CD4-positive, alpha-beta T cell (primary cell): ENCODE measurements at places on chromosomes 3 and 15.

GRCh38 chr15:79349525-79349924 is 38.6 kb downstream of the TMED3 start:
- DNase-seq, result no peak

DNA sequence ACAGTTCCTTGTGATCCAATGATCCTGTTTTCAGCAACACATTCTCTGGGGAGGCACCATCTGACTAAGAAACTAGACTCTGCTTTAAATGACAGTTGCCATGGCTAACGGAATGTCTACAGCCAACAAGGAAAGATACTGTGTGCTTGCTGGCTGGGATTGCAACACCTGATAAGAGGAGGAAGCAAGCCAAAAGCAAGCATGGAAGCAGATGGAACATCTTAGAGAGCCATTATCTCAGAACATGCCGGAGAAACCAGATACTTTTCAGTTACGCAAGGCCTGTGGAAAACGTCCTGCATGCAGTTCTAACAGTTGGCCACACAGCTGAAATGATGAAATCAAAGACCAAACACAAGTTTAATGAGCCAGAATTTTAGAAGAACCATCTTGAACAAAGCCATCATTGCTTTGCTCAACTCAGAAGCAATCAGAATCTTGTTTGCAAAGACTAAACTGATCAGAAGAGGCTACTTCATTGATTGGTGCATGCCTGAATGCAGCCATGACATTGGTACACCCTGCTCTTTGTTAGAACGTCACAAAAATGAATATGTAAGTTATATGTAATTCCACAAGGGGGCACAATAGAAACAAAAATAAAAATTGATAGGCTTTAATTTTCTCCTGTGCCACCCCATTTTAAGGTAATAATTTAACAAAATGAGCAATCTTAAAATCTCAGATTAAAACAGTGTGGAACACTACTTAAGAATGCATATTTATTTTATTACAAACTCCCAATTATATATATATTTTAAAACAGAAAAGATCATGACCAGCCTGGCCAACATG is 50.8 kb downstream of the GXYLT2 start:
- no peak for DNase-seq

DNA sequence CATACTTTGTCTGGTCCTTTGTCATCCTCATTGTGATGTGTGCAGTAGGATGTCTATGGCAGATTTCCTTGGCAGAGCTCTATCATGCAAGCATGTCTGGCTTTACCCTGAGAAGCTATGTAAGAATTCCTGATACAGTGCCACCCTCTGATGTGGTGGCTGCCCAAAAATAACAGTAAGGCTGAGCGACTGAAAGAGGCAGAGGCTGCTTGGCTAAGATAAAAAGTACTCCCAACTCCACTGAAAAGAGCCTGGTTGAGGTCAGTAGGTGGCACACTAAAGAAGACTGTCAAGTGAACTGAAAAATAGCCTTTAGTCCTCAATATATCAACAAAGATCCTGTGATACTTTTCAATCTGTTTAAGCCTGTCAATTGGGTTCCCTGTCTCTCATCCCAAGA is 31.7 kb downstream of the BTLA start:
- DNase-seq, result no peak

DNA sequence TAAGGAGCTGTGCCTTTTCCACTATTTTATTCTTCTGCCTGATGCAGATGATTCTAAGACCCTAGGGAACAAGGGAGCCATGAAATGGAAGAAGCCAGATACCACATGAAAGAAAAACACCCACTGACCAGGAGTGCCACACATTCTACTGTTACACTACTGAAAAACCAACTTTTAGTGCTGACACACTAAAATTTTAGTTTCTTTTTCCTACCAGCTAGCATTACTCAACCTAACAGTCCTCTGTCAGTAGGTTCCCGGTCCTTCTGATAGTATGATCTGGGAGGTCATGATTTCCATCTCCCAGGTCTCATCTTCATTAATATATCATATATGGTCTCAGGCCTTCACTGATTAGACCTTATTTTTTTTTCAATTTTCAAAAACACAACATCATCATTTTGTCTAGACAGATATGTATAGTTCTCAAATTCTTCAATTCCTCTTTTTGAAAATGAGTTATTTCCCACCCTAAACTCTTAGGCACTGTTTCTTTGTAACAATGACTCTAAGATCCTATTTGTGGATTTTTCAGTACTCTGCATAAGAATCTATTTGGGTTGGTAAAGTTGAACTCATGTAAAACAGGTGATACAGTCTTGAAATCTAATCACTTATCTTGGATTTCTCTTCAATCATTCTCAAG is 321.8 kb downstream of the CTNNB1 start:
- DNase-seq, result no peak

DNA sequence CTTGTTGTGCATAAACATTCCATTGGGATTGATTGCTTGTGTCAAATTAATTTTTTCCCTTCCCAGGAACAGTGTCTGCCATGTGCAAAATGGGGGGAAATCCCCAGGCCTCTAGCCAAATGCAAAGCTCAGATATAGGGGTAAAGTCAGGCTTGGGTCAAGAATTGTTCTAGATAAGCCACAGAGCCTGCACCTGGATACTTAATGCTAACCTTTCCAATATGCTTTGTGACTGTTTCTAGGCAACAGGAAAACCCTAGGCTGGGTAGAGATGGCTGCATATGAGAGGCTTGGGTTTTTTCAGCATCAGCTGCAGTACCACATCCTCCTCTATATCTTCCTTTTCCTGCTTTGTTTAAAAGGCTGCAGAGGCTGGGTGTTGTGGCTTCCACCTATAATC is 61.9 kb upstream of the ROPN1 start:
- DNase-seq, result no peak

DNA sequence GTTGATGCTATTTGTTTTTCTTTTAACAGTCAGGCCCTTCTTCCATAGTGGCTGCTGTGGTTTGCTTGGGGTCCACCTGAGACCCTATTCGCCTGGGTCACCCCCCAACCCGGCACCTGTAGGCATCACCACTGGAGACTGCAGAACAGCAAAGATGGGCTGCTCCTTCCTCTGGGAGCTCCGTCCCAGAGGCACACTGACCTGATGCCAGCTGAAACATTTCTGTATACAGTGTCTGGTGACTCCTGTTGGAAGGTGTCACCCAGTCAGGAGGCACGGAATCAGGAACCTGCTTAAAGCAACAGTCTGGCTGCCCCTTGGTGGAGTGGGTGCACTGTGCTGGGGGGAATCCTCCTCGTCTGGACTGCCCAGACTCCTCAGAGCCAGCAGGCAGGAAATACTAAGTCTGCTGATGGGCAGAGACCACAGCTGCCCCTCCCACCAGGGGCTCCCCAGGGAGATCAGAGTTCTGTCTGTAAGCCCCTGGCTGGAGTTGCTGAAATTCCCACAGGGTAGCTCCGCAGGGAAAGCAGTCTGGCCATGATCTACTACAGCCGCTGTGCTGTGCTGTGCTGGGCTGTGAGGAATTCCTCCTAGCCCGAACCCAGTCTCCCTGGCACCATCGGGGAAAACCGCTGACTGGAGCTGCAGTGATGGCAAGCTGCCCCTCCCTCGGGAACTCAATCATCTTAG is 248.2 kb downstream of the TBC1D5 start:
- DNase-seq, result no peak

- DNase-seq, result peak; percentile 4
These were observed 424 bp downstream of the HAUS2 start for GRCh38 chr15:42549032-42549491.

DNA sequence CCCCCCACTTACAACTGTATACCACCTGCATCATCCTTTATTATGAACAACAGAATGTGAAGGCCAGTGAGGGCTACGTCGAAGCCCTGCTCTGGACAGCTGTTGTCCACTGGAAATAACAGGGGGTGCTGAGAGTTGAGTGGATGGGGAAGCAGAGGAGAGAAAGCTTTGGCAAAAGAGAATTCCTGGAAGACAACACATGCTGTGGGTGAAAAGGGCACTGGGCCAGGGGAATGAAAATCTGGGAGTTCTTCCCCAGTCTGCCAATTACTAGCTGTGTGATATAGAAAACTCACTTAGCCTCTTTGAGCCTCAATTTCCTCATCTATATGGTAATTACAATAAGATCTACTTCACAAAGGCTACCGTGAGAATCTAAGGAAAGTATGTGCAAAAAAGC is 40.7 kb downstream of the FSTL1 start:
- DNase-seq, result no peak

- no peak for DNase-seq
These were observed 88.7 kb upstream of the EPHB3 start for GRCh38 chr3:184472723-184473428.

DNA sequence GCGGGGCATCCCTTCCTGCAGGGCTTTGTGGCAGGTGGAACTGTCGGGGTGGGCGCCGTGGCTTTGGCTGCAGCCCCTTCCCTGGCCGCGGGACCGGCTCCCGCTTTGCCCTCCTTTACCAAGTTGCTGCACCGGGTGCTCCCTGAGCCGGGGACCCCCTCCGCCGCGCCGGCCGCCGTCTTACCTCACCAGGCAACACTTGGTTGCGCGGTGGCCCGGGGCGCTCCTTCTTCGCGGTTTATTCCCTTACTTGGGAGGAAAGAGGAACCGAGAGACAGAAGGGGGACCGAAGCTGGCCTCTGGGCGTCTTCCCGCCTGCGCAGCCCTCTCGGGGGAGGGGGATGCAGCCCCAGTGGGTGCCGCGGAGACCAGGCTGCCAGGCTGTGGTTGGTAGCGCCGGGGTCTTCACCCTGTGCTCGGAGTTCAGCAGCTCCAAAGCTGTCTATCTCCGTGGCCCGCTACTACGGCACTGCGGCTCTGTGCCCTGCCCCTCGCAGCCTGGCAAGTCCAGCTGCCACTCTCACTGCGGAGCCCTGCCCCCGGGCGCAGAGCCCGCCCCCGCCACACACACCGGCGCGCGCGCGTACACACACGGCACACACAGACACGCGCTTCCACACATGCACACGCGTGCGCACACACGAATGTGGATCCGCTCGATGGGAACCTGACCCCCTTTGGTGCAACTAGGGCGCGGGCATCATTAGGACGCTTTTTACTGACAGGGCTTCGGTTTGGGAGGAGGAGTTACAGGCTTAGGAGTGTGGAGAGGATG is at the start of gene DGKG:
Gene DGKG, minus strand, starts transcription at position 473 of the 775 bp plus-strand sequence. CDS start 41,775 bp downstream, outside the sequence.
- no peak for DNase-seq

- no peak for DNase-seq
These were observed 171.8 kb downstream of the EPHA6 start for GRCh38 chr3:96986241-96986640.

- no peak for DNase-seq
These were observed 69.9 kb upstream of the GATM start for GRCh38 chr15:45448066-45448915.

DNA sequence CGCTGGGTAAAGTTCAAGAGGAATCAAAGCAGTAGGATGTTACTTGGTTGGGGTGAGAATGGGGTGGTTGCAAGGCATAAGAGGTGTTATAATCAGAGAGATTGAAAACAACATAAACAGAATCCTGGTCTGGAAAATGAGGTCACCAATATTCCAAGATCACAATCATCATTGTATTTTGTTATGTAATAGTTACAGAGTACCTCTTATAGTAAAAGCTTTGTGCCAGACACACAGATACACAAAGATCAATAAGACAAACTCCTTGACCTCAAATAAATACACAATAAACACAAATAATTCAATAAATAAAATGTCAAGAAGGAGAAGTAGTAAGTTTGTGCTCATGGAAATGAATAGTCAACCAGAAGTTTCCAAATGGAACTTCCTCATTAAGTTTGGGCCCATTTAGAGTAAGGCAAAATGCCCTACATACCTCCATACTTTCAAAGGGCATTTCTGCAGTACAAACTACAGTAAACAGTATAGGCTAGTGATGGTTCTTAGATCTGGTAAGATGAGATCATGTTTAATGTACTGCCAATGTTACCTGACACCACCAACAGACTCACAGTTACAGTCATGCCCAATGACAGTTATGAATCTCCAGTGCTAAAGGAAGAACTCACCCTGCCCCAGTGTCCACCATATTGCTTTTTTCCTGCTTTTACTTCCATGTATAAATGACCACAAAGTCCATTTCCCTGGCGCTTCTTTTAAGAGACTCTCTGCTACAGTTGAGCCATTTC is 93.4 kb downstream of the KCNMB2 start:
- no peak for DNase-seq

- peak; percentile 99 for DNase-seq
These were observed 445 bp upstream of the MSL2 start for GRCh38 chr3:136196401-136197158.
